ENCODE measurements at places on chromosomes 13 and 19.

DNA sequence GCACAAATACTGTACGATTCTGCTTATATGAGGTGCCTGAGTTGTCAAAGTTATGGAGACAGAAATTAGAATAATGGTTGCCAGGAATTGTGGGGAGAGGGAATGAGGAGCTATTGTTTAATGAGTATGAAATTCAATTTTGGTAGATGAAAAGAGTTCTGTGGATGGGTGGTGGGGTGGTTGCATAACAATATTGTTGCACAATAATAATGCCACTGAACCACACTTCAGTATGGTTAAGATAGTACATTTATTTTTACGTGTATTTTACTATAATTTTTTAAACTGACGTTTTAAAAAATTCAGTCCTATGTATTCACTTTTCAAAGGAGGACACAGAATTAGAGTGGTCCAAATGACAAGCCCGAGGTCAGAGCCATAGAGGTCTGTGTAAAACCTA is 1.8 kb upstream of the OXGR1 start:
- DNase-seq: no peak

DNA sequence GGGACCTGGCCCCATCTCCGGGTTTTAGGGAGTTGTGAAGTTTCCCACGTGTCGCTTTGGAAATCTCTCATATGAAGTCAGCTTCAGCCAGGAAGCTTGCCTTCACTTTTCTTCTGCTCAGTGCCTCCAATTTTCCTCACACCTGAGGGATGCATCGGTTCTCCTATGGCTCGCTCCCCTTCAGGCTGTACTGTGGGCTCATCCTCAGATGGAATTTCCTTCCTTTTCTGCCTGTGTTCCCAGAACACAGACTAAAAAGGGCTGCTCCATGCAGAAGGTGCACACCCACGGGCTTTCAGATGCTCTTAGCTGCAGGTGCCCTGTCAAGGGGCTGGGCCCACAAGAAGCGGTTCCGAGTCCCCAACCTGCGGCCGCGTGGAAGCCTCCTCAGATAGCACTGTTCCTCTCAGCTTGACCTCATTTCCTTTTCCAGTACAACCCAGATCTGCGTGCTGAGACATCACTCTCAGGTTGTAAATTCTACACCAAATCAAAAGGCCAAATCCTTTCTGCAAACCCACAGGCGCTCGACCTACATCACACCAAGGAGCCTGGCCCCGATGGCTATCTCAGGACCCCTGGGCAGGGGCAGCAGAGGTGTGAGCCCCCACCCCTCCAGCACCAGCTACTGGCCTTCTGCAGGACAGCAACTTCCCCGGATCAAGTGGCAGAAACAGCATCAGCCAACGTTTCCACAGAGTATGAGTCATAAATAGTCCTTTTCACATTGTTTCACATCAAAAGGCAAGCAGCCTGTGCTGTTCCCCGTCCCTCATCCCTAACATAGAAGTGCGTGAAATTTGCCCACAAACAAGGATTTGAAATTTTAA is 275.9 kb downstream of the ZNF536 start:
- no peak for DNase-seq

GRCh38 chr13:69644447-69644846 is 463.2 kb upstream of the ATXN8OS start:
- no peak for DNase-seq

DNA sequence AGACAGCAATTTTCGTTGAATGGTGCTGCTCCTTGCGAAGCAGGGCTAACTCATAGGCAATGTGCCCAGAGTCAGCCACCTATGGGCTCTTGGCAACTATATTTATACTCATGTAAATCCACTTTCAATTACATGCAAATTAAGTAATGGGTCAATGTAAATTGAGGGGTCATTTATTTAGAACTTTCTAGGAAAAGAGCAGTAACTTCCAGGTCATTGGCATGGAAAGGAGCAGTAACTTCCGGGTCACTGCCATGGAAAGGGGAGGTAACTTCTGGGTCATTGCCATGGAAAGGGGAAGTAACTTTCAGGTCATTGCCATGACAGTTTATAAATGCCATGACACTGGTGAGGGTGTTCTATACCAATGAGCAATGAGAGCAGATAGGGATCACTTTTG is 11.6 kb downstream of the KLK4 start:
- DNase-seq: no peak

DNA sequence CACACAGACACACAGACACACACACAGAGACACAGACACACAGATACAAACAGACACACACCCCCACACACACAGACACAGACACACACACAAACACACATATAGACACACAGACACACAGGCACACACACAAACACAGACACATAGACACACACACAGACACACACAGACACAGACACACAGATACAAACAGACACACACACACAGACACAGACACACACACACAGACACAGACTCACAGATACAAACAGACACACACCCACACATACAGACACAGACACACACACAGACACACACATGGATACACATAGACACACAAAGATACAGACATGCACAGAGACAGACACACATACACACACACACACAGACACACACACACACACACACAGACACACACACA is 174.5 kb downstream of the URI1 start:
- no peak for DNase-seq

DNA sequence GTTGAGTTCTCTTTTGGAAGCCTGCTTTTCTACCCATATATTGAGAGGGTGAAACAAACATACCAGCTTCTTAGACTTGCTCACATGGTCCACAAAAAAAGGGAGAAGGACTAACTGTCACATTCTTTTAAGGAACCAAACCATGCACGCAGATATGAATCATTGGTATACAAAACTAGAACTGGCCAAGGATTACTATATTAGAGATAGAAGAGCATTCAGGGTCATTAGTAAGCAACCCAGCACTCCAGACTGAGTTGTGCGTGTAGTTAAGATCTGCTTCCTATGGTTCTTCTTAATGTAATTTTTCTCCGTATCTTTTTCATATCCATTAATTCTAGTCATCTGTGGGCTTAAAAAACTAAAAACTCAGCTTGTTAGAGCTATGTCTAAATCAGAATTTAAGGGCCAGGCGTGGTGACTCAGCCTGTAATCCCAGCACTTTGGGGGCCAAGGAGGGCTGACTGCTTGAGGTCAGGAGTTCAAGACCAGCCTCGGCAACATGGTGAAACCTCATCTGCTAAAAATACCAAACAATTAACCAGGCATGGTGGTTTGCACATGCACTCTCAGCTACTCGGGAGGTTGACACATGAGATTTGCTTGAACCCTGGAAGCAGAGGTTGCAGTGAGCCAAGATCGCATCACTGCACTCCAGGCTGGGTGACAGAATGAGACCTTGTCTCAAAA is 19.6 kb downstream of the ALG5 start:
- DNase-seq: no peak

- DNase-seq: no peak
Observed at GRCh38 chr19:1863328-1863637, at the start of gene KLF16. KLF16 (minus strand) TSS chr19:1863579; CDS start chr19:1863497, 82 bp downstream.

DNA sequence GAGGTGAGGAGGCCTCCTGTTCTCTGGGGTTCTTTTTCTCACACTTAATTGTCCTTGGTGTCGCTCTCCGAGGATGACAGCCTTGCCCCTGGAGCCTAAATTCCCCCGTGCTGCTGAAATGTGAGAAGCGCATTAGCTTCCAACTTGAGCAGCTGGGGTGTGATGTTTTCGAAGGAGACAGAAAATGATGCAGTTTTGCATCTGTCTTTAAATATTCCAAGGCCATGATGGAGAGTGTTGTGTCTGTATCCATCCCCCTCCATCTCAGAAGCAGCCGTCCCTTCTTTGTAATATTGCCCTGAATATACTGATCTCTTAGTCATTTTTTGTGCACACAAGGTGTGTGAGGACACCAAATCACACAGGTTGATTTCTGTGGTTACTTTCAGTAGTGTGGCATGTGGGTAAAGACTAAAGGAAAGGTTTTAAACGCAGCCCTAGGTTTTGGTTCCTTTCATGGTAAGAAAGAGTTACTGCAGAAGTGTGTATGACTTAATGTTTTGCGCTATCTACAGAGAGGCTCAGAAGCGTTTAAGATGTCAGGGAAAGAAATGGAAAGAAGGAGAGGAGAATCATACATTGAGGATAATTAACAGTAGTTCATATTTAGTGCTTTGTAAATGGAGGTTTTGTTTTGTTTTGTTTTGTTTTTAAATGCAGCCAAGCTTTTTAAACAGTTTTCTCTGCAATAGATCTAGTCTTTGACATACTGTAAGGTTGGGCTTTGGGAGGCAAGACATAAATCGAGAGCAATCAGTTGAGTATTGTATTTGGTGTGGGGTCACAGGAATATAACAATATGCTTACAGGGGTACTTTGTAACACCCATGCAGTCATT is 1.6 kb downstream of the NBEA start:
- no peak for DNase-seq

GRCh38 chr13:29849731-29850212 is 645 bp downstream of the UBL3 start:
- DNase-seq: peak; percentile 74

DNA sequence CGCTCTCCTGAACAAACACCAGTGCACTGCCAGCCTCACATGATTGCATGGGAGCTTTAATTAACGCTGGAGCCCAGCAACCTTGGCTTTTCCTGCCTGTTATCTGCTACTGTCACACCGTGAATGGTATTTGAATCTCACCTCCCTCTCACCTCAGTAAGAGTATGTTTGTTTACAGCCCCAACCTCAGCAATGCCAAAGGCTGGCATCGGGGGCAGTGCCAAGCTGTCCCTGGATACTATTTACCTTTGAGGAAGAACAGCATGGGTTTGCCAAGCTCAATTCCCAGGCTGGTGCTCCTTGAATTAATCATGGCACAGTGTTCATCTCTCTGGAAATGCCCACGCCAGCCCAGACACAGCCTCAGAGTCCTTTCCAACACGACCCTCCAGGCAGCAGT is 57.2 kb upstream of the SERPINE3 start:
- DNase-seq: peak; percentile 80

DNA sequence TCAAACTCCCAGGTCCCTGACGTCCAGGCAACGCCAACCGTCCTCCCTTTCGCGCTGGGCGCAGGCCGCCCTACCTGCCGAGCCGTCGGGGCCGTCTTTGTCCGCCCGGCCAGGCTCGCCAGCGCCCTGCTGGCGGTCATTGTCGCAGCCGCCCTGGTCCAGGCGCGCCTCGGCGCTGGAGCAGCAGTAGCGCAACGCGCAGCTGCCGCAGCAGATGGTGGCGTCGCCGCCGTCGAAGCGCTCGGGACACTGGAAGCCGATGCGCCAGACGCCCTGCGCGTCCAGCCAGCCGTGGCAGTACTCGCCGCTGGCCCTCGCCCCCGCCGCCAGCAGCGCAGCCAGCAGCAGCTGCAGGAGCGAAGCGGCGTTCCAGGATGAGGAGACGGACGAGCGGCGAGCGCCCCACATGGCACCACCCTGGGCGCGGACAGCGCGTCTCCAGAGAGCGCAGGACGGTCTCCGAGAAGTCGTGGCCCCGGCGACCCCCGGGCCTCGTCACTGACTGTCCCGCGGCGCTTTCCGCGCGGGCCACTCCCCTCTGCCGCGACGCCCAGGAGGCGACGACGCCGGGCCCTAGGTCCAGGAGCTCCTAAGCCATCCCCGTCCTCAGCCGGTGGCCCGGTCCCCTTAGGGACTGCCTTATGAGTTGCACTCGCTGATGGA is 1.1 kb downstream of the SHISA2 start:
- DNase-seq: peak; percentile 45

- DNase-seq: no peak
Observed at GRCh38 chr13:111472559-111473460, 152.4 kb downstream of the TEX29 start.

DNA sequence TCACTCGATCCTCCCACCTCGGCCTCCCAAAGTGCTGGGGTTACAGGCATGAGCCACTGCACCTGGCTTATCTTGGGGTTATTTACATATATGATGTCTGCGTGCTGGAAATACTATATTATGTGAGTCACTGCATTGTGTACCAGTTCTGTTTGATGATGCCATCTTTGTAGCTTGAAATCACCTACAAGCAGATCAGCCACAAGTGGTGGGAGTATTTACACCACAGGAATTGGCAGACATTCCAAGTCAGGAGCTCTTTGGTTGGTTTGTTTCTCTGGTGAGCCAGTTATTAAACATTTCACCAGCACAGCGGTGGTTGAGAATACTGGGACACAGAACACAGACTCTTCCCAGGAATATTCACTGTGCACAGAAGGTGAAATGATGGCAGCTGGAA is 4.5 kb upstream of the TIMM44 start:
- DNase-seq: no peak

DNA sequence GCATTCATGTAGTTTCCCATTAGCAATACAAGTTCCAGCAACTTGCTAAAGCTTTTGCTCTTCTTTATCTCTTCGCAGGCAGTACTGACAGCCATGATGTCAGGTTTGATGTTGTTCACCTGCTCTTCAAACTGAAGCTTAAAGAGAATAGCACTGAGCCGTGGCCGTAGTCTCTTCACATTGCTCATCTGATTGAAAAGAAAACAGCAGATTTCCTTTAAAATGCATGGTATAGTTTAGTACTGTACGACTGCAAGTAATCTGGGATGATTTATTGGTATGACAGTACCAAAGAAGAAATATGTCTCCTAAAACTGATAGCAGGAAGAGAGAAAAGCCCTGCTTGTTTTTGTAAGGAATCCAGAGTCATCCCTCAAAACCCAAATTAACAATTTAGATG is 284.4 kb downstream of the DIAPH3 start:
- no peak for DNase-seq

- DNase-seq: no peak
Observed at GRCh38 chr19:29448046-29448445, 77.7 kb upstream of the VSTM2B start.

DNA sequence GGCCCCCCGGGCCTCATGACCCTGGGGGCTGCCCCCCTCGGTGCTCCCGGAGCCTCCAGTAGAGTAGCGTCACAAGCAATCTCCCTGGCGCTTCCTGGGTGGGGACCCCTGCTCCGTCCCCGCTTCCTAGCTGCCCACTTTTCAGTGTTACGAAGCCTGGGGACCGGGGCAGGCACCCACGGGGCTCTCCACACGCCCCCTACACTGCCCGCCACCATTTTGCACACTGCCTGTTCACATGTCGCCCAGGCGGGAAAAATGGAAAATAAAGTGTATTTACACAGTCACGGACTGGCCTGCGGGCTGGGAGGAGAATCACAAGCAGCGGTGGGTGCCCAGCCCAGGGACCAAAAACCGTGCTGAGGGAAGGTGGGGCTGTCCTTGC is 9.5 kb downstream of the PRR36 start:
- DNase-seq: no peak

GRCh38 chr19:40592170-40592569 is 9.0 kb upstream of the LTBP4 start:
- no peak for DNase-seq

- DNase-seq: no peak
Observed at GRCh38 chr19:42402376-42403116, 12.4 kb upstream of the CNFN start.

- DNase-seq: no peak
Observed at GRCh38 chr13:65090186-65090585, 2139.9 kb downstream of the PCDH9 start.

Measured in left ventricle myocardium superior (tissue), 1 donor.